Muscle of leg (tissue), 16 donors: ENCODE measurements at places on chromosomes 2 and 18. TPM values are rescaled to one million over a fixed set of nuclear protein-coding genes. Genes with fewer than 3 reads are reported as not detected.

The MC4R gene
- 0.62 TPM for total RNA-seq

The DSG1 gene
- total RNA-seq: not detected

The DNAH6 gene
- total RNA-seq: 0.18 TPM

The LNPK gene
- total RNA-seq: 40.6 TPM

The ALPG gene
- not detected for total RNA-seq
